ENCODE measurements at places on chromosomes 5 and 9.

- no peak for DNase-seq
These were observed 979 bp downstream of the CCNB1 start for GRCh38 chr5:69167929-69168328.

- peak; percentile 21 for DNase-seq
These were observed 1.1 kb downstream of the HEXB start for GRCh38 chr5:74685979-74686631.

- no peak for DNase-seq
These were observed 92.4 kb upstream of the PRRC1 start for GRCh38 chr5:127425037-127425436.

DNA sequence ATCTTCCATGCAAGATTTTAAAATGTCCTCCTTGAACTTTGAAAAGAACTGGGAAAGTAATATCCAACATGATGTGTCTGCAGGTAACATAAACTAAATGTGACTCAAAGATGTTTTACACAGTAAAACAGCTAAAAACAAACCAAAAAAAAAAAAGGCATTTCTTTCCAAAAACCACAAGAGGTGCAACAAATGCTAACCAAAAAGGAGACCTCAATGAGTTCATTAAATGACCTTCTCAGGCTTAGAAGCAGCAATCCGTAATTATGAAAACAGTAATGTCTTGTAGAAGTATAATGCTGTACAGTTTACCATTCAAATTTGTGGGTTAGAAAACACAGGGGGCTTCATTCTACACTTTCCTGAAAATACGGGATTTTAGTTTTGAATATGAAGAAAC lies 2.5 kb downstream of the RNF145 start:
- DNase-seq, result no peak

DNA sequence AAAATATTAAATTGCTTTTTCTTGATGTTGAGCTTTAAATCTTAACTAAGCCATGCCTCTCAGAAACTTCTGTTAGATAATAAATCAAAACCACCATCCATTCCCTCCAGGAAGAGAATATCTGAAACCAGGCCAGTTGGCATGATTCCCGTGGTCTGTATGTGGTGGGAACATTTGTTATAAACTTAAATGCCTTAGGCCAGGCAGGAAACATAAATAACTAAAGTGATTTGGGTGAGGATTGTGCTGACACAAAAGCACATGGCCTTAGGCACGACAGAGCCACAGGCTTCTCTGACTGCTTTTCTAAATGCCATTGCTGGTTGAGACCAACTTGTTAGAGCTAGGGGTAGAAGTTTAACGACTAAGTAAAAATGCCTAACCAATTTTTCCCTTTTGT lies 255.9 kb downstream of the GABRG2 start:
- no peak for DNase-seq

DNA sequence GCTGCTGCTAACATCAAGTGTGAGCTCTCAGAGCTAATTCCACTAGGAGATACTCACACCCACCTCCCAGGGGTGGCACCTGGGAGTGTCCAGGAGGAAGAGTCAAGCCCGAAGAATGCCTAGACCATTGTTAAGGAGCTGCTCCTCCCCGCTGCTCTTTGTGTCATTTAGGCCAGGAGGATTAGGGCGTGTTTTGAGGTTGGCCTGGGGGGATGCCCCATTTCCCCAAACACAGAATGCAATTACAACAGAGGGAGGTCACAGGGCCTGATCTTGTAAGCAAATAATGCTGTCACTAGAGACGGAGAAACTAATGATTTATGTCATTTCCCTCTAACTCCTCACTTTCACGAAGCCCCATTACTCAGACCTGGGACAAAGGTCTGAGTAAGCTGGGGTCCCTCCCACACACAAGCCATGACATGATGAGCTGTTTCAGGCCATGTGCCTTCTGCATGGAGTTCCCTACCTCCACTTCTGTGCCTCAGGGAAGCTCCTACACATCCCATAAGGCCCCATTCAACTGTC lies 312.5 kb downstream of the ACTL7B start:
- DNase-seq, result no peak

- DNase-seq, result peak; percentile 64
These were observed 15.5 kb upstream of the HSD17B3 start for GRCh38 chr9:96317335-96317980.

- no peak for DNase-seq
These were observed 52.5 kb downstream of the CXXC5 start for GRCh38 chr5:139700711-139701055.

- DNase-seq, result no peak
These were observed 11.5 kb upstream of the CPLX2 start for GRCh38 chr5:175859916-175860315.

- no peak for DNase-seq
These were observed 33.9 kb upstream of the JMY start for GRCh38 chr5:79202076-79202475.

GRCh38 chr9:4803670-4804530 lies 11.2 kb downstream of the RCL1 start:
- no peak for DNase-seq

- DNase-seq, result no peak
These were observed 38.5 kb downstream of the CYSTM1 start for GRCh38 chr5:140213370-140213983.

Data from activated T-cell treated with anti-CD3 and anti-CD28 coated beads, Interleukin-2, amount 50 U/mL, for 1 hour (primary cell).